AG09309 (cell line): ENCODE measurements at places on chromosomes 6 and 20.

DNA sequence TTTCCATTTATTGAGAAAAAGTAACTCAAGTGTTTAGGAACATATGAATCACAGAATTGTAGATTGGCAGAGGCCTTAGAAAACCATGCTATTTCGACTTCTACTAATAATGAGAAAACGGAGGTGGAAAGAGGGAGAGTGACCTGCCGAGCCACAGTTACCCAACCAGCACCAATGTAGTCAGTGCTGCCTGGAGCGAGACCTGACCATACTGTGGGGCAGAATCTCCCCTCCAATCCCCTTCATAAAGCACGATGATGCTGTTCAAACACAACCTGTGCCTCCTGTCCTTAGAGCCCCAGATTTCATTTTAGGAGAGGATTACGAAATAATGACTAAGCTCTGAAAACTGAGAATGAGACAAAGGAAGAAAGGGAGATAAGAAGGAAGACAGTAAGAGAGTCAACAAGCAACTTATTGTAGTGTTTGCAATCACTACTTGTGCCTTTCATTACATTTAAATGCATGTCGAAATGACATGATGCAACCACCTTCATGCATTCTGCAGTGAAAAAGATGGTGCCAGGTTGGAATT lies 70.6 kb downstream of the ATXN1 start:
- DNase-seq, result no peak

- DNase-seq, result no peak
Measured at GRCh38 chr6:90463359-90463758, 123.5 kb downstream of the MAP3K7 start.

DNA sequence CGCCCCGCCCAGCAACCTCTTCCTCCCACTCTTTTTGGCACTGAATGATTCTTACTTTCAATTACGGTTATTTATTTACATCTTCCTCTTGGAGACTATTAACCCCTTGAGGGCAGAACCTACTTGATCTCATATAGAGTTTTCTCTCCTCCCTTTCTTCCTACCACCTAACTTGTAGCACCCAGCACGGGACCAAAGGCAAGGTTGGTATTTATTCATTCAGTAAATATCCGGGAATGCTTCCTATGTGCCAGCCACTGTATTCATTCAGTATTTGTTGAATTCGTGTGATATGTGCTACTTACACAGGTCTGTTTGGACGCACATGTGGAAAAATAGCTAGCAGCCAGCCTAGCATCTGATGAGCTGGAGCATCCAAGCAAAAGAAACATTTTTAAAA lies 1.3 kb upstream of the CNKSR3 start:
- no peak for DNase-seq

DNA sequence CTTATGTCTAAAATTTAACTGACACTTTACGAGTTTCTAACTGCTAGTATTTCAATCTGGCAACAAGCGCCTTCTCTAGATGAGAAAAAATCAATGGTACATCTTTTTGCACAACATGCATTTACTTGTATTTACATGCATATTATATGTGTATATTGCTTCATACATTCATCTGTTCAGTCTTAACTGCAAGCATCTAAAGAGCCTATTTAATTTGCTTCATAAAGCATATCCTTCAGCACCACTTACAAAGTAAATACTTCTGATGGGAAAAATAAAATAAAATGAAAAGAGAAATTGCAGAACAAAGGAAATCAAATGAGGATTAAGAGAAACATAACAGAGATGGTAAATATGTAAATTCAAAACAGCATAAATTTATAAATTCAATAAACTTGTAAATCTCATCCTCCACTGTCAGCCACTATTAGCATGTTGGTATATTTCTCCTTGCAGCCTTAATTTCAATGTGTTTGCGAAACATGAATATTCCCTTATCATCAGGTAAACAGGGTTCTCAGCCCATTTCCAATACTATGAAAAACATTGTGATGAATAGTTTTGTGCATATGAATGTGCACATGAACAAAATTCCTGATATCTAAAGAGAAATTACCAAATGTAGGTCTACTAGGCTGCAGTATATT lies 332.5 kb upstream of the RUNX2 start:
- DNase-seq, result no peak

- no peak for DNase-seq
Measured at GRCh38 chr6:99589290-99589672, 17.4 kb upstream of the PRDM13 start.
